ENCODE measurements at places on chromosomes 2 and 18. TPM values are rescaled to one million over a fixed set of nuclear protein-coding genes. Genes with fewer than 3 reads are reported as not detected.

- no peak for DNase-seq
Measured at GRCh38 chr2:238988105-238988504, 140.2 kb downstream of the TWIST2 start.

GRCh38 chr2:145292166-145292565 is 772.2 kb upstream of the ZEB2 start:
- no peak for DNase-seq

DNA sequence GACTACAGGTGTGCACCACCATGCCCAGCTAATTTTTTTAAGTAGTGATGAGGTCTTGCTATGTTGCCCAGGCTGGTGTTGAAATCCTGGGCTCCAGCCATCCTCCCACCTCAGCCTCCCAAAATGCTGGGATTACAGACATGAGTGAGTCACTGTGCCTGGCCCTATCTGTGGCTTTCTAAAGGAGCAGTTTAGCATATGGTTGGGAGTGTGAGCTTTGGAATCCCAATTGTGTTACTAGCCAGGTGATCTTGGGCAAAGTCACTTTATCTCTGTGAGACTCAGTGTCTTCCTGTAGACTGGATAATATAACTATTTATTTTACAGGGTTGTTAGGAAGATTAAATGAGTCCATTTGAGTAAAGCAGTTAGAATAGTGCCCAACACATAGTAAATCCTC is 19.8 kb upstream of the SMAD4 start:
- no peak for DNase-seq

- DNase-seq, result no peak
Measured at GRCh38 chr18:6659963-6660725, 69.4 kb upstream of the ARHGAP28 start.

DNA sequence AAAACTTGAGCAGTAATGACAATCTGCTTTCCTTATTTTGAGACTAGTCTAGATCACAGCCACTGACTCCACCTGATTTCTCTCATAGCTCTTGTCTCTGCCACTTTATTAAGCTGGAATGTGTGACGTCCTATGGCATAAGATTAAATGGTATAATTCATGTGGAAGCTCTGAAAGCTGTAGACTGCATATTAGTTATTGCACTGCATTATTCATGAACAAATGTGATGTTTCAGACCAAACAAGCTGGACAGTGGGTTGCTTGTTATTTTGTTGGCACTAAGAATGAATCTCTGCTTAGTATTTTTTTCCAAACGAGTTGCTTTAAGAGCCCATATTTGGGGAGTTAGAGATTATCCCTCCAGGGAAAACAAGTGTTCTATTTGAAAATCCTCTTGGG is 1218.5 kb downstream of the SUCLG1 start:
- DNase-seq, result no peak

DNA sequence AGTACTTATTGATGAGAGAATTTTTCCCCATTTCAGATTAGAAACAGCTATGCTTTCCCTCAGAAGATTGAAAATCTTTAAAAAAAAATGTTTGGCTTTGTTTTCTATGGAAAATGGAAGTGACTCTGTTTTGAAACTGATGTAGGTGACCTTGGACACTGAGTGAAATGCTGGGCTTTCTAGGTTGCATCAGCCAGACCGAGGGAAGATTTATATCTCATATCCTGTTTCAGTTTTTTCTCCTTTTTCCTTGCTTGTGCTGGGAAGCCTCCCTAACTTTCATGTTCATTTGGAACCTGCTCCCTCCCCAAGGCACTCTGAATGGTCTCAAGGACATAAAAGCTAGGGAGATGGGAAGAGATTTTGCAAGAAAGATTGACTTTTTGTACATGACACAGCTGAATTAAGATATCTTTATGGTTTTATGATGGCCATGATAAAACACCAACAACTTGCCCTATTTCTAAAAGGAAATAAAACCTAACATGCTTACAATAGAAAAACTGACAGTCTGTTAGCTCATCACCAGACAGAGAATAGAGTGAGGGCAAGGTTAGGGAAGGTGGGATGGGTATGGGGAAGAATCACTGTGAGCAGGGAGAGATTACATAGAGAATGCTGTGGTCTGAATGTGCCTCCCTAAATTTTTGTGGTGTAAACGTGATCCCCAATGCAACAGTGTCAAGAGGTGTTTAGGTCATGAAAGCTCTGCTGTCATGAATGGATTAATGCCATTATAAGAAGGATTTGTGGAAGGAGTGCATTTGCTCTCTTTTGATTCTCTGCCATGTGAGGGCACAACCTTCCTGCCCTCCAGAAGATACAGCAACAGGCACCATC is 249.7 kb downstream of the TPGS2 start:
- DNase-seq, result no peak

The C18orf54 gene
- 6.4 TPM for polyA plus RNA-seq

The TRIM43 gene
- polyA plus RNA-seq, result not detected

DNA sequence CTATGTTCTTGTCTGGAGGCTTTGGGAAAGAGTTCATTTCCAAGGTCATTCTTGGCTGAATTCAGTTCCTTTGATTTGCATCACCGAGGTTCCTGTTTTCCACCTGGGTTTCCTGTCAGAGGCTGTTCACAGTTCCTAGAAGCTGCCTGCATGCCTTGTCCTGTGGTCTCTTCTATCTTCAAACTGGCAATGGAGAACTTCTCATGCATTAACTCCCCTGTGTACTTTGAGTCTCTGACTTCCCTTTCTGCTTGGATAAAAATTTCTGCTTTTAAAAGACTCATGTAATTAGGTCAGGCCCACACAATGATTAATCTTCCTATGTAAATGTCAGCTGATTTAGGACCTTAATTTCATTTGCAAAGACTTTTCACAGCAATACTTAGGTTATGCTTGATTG is 499.3 kb upstream of the FANCL start:
- DNase-seq, result no peak

DNA sequence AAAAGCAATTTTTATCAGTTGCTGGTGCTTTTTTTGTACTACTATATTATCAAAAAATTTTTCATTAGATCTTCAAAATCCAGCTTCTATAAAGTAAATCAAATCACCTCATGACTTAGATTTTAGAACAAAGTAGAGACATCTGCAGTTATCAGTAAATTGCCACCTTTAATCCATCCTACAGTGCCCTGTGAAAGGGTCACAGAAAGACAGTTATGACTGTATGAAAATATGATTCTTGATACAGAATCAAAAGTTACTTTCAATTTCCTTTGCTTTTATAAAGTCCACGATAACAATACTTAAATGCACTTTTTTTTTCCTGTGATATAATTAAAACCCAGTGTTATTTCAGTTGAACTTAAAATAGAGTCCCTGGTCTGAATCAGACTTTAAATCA is 61.4 kb downstream of the PRPF40A start:
- no peak for DNase-seq

GRCh38 chr2:3433776-3434400 is 54.4 kb downstream of the TRAPPC12 start:
- DNase-seq, result no peak

The SPTBN1 gene
- polyA plus RNA-seq, result 78.3 TPM

DNA sequence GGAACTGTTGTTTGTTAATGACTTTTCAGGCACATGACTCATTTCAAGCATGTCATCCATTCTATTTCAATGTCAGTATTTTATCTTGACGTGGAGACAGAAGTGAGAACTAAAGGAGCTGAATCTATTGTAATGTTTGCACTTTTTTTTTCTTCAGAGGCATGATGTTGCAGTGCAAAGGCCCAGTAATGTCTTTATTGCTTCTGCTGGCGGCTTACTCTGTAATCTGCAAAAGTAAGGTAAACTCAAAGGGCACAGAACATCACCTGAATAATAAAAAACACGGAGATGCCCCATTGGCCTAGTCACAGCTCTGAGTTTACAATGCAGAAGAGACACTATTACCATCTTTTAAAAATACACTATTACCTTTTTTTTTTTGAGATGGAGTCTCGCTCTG is 2.4 kb upstream of the CNNM3 start:
- no peak for DNase-seq

- no peak for DNase-seq
Measured at GRCh38 chr2:201890453-201890852, 84.1 kb downstream of the CDK15 start.

The SRD5A2 gene
- not detected for polyA plus RNA-seq
